ENCODE measurements at places on chromosomes 6 and 20. TPM values are rescaled to one million over a fixed set of nuclear protein-coding genes. Genes with fewer than 3 reads are reported as not detected.

The ADGRF1 gene
- total RNA-seq, result not detected

DNA sequence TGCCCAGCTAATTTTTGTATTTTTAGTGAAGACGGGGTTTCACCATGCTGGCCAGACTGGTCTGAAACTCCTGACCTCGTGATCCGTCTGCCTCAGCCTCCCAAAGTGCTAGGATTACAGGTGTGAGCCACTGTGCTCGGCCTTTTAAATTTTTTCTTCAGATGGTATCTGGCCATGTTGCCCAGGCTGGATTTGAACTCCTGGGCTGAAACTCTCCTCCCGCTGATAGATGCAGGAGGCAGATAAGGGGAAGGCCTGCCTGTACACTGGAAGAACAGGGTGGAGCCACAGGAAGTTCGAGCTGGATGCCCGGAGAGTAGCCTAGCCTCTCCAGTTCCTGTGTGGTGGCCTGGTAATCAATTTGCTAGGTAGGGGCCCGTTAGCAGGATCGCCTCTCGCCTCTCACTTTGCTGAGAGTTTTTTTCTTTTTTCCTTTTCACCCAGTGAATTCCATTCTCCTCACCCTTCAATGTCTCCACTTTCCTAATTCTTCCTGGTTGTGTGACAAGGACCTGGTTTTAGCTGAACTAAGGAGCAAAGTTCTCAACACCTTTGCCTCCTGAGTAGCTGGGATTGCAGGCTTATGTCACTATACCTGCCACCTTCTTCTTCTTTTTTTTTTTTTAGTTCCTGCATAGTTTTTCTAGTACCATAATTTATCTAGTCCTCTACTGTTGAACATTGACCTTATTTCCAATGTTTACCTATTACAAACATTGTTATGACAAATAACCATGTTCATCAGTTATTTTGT lies 19.4 kb upstream of the ITCH start:
- H3K27me3 ChIP-seq, result no peaks in the 10 kb centered on the region
- H3K27ac ChIP-seq, result no peak overlapping the region
- no peak overlapping the region for H3K4me3 ChIP-seq
- H3K36me3 ChIP-seq, result no peaks in the 10 kb centered on the region

DNA sequence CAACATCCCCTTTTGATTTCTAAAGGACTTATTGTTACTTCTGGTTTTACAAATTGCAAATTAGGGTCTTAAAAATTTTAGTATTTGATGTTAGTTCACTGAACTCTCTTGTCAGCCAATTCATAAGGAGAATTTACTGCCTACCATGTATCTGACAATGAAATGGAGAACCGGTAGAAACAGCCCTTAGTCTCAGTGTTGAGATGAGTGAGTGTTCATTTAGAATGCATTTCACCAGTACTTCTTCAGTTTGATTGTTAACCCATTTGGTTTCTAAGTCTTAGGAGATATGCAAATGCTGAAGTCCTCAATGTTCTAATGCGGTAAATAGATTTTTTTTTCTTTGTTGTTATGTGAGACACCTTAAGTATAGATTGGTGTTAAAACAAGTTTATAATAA lies 616.3 kb upstream of the FLRT3 start:
- no peak overlapping the region for H3K27ac ChIP-seq
- H3K27me3 ChIP-seq, result no peaks in the 10 kb centered on the region
- no peaks in the 10 kb centered on the region for H3K36me3 ChIP-seq
- no peaks in the 10 kb centered on the region for H3K4me1 ChIP-seq

DNA sequence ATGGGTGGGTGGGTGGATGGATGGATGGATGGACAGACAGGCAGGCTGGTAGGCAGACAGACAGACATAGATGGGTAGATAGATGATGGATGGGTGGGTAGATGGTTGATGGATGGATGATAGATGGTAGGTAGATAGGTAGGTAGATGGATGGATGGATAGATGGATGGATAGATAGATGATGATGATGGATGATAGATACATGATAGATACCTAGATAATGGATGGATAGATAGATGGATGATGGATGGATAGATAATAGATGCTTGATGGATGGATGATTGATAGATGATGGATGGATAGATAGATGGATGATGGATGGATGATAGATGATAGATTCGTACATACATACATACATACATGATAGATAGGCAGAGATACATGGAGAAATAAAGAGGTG lies 368.1 kb downstream of the CDH4 start:
- no peak for DNase-seq
- H3K4me1 ChIP-seq, result no peaks in the 10 kb centered on the region
- H3K27me3 ChIP-seq, result no peaks in the 10 kb centered on the region
- H3K27ac ChIP-seq, result no peak overlapping the region
- H3K4me3 ChIP-seq, result no peak overlapping the region

GRCh38 chr6:8831366-8832152 lies 396.2 kb upstream of the SLC35B3 start:
- no peak overlapping the region for H3K27ac ChIP-seq
- no peak overlapping the region for H3K4me3 ChIP-seq
- H3K27me3 ChIP-seq, result peaks cover 2% of the 10 kb centered on the region
- no peaks in the 10 kb centered on the region for H3K36me3 ChIP-seq
- no peak for DNase-seq
- H3K4me1 ChIP-seq, result no peaks in the 10 kb centered on the region

DNA sequence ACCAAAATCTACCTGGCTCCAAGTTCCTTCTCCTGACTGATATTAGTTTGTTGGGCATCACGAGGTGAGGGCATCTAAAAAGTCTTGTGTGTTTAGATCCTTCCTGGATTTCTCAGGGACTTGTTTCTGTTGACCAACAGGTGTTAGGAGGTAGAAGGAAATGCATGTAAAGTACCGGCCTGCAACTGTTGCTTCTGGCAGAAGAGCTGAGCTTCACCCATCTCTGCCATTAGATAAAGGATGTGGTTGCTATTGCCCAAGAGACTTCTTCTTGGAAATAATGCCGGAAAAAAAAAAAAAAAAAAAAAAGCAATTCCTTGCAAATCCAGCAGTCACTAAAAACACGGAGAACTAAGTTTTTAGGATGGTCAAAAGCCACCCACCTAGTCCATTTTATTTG lies 303.1 kb downstream of the CDH26 start:
- no peak for DNase-seq
- H3K4me3 ChIP-seq, result no peak overlapping the region
- no peaks in the 10 kb centered on the region for H3K27me3 ChIP-seq
- H3K36me3 ChIP-seq, result no peaks in the 10 kb centered on the region

The LRRC73 gene
- total RNA-seq, result 0.11 TPM

- H3K27ac ChIP-seq, result no peak overlapping the region
- no peaks in the 10 kb centered on the region for H3K36me3 ChIP-seq
- H3K4me3 ChIP-seq, result no peak overlapping the region
- DNase-seq, result no peak
These were observed 75.6 kb downstream of the SLC24A3 start for GRCh38 chr20:19288061-19288460.

The SERPINB1 gene
- 60.0 TPM for total RNA-seq
